ENCODE measurements at places on chromosomes 4 and X. TPM values are rescaled to one million over a fixed set of nuclear protein-coding genes. Genes with fewer than 3 reads are reported as not detected.

DNA sequence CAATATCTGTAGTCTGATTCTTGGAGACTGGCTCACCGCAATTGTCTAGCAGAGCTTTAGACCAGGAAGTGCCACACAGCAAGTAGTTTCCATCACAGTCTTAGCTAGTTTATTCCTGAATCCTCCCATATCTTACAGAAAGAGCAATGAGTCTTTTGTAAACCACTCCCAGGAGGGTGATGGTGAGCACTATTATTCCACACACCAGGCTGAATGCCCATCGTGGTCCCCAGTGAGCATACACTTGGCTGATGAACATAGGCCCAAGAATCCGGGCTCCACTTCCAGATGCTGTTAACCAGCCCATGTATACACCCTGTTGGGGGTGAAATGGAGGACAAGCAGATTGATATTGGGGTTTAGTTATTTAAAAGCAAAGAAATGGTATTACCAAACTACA lies 39.8 kb downstream of the PLK4 start:
- no peak overlapping the region for H3K27ac ChIP-seq
- H3K4me3 ChIP-seq: no peak overlapping the region
- H3K36me3 ChIP-seq: peaks cover 3% of the 10 kb centered on the region
- no peak for DNase-seq

- H3K27me3 ChIP-seq: no peaks in the 10 kb centered on the region
- H3K4me1 ChIP-seq: no peaks in the 10 kb centered on the region
- no peak overlapping the region for H3K4me3 ChIP-seq
- no peaks in the 10 kb centered on the region for H3K36me3 ChIP-seq
- no peak overlapping the region for H3K27ac ChIP-seq
Observed at GRCh38 chr4:153140294-153140693, 63.9 kb upstream of the TRIM2 start.

- H3K36me3 ChIP-seq: peaks cover 3% of the 10 kb centered on the region
- no peaks in the 10 kb centered on the region for H3K4me1 ChIP-seq
- H3K4me3 ChIP-seq: no peak overlapping the region
Observed at GRCh38 chr4:5503336-5503936, 204.9 kb downstream of the EVC2 start.

DNA sequence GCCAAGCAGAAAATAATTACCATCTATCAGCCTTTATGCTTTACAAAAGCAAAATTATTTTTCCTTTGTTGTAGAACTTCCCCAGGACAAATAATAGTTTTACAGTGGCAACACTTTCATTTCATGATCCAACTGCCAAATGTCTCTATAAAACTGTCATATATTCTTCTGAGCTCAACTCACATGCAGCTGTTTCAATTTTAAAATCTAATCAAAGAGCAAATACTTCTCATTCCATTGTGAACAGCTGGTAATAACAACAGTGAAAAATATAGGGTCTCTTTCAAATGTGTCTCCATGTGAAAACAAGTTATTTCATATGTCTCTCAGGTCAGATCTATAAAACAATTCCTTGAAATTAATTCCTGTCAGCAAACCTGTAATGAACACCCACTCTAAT lies 270.6 kb upstream of the SLC7A11 start:
- H3K4me3 ChIP-seq: no peak overlapping the region
- H3K27me3 ChIP-seq: no peaks in the 10 kb centered on the region
- H3K36me3 ChIP-seq: no peaks in the 10 kb centered on the region
- H3K27ac ChIP-seq: no peak overlapping the region
- DNase-seq: no peak
- no peaks in the 10 kb centered on the region for H3K4me1 ChIP-seq

STS gene
- 12.3 TPM for total RNA-seq

Measured in aorta (tissue), 5 donors.